ENCODE measurements at places on chromosomes 12 and 14. TPM values are rescaled to one million over a fixed set of nuclear protein-coding genes. Genes with fewer than 3 reads are reported as not detected.
A peak's percentile ranks its signal among the peaks of the same experiment; 100 is the strongest.

Gene TMEM116
- total RNA-seq, result 10.3 TPM

GRCh38 chr12:67355428-67356379 is 86.5 kb downstream of the CAND1 start:
- peak; percentile 57 for DNase-seq

Gene TEP1
- 12.6 TPM for total RNA-seq

GRCh38 chr12:108729612-108730364 is 1.5 kb downstream of the CORO1C start:
- peak; percentile 64 for DNase-seq

- peak; percentile 87 for DNase-seq
Observed at GRCh38 chr14:76937181-76938091, 91.1 kb downstream of the IRF2BPL start.

Measured in Daoy (cell line).